ENCODE measurements at places on chromosomes 7 and 10.

DNA sequence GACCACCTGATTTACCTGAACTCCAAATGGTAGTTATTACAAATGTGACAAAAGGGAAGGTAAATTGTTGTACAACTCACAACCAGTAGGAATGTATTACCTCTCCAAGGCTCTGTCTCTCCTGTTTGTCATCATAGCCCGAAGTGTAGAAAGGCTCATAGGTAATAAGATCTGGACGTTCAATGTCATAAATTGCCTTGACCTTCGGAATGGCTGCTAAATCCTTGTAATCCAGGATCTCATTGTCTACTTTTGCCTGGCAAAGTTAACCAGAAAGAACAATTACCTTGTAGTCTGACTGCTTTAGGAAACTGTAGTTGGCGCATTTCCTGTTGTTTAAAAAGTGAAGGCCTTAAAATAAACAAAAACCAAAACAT is 68.6 kb upstream of the AFAP1L2 start:
- H3K27me3 ChIP-seq, result no peaks in the 10 kb centered on the region
- H3K4me3 ChIP-seq, result no peak overlapping the region
- H3K4me1 ChIP-seq, result no peaks in the 10 kb centered on the region
- no peak for DNase-seq

- no peak overlapping the region for H3K27ac ChIP-seq
- 0 out of 2 replicates have a peak, but pooled peaks cover 5% of the 10 kb centered on the region for H3K36me3 ChIP-seq
- H3K4me3 ChIP-seq, result no peak overlapping the region
- DNase-seq, result no peak
- peaks cover 19% of the 10 kb centered on the region for H3K4me1 ChIP-seq
- H3K27me3 ChIP-seq, result no peaks in the 10 kb centered on the region
These were observed 8.8 kb downstream of the TM9SF3 start for GRCh38 chr10:96578022-96578421.

DNA sequence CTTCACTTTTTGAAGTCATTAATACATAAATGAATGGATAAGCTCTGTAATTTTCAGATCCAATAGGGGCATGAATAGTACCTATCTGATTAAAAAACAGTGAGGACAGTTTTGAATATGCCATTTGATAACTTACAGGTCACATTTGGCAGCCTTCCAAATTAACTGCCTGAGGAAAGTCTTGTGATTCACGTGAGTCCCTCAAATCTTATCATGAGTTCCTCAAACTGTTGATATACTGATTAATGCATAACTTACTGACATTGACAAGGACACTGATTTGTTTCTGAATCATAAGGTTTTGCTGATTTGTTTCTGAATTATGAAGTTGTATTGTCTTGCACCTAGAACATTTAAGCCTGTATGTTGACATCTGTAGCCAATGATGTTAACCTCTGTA is 55.1 kb downstream of the ANKMY2 start:
- no peaks in the 10 kb centered on the region for H3K27me3 ChIP-seq
- DNase-seq, result no peak
- H3K4me1 ChIP-seq, result no peaks in the 10 kb centered on the region
- H3K4me3 ChIP-seq, result no peak overlapping the region

GRCh38 chr10:115826396-115826795 is 446.6 kb downstream of the GFRA1 start:
- H3K27me3 ChIP-seq, result no peaks in the 10 kb centered on the region
- H3K4me1 ChIP-seq, result peaks cover 49% of the 10 kb centered on the region
- H3K4me3 ChIP-seq, result no peak overlapping the region
- H3K27ac ChIP-seq, result peak overlapping the region; percentile 48
- H3K36me3 ChIP-seq, result no peaks in the 10 kb centered on the region

DNA sequence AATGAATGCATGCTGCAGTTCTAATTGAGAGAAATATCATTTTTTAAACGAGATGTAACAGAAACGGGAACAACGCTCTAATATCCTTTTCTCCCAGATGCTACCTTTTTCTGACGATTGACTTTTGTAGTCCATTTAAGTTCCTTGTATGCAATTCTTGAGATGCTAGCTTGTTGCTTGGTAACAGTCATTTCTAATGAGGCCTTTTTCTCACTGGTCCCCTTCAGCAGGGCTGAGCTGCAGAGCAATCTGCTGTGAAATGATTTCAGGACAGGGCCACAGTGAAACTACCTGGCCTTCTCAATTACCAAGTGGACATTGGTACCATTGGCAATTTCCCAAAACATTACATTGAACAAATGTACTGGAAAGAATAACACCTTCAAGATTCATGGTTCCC is 26.2 kb upstream of the FOXK1 start:
- H3K27ac ChIP-seq, result no peak overlapping the region
- no peak overlapping the region for H3K4me3 ChIP-seq
- H3K4me1 ChIP-seq, result no peaks in the 10 kb centered on the region
- H3K27me3 ChIP-seq, result no peaks in the 10 kb centered on the region

DNA sequence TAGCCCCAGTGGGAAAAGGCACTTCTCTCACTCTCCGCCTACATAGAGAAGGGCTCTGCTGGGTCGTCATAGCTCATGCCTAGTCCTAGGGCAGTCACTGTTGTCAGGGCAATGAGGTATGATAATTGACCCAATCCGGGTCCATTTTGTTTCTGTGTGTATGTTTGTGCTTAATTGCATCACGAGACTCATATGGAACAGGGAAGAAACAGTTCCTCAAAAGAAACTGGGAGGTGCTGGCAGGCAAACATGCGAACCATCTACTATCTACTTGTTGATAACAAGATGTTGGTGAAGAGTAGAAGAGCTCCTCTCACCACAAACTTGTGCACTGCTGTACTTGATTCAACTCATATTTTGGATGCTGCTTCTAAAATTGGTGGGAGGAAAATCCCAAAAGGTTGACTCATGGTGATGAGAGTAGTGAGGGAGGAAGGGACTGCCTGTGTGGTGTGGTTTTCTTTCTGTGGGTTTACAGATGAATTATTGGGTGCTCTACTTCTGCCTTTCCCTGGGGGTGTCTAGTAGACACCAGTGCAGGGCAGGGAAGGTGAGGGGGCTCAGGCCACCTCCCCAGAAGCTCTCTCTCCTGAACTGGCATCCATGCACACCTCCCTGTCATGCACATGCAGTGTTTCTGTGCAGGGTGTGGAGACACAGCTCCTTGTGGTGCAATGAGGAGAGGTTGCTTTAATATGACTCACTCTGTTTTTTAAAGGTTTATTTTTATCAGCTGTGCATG is 29.4 kb downstream of the LSMEM1 start:
- H3K36me3 ChIP-seq, result no peaks in the 10 kb centered on the region
- H3K27me3 ChIP-seq, result no peaks in the 10 kb centered on the region
- DNase-seq, result peak; percentile 88

- H3K36me3 ChIP-seq, result no peaks in the 10 kb centered on the region
- H3K27ac ChIP-seq, result no peak overlapping the region
- no peak overlapping the region for H3K4me3 ChIP-seq
- H3K27me3 ChIP-seq, result peaks cover 12% of the 10 kb centered on the region
- peak; percentile 35 for DNase-seq
These were observed 31.5 kb upstream of the PRF1 start for GRCh38 chr10:70634011-70634410.

GRCh38 chr10:121904888-121905287 is 22.9 kb downstream of the ATE1 start:
- H3K4me3 ChIP-seq, result no peak overlapping the region
- H3K36me3 ChIP-seq, result 0 out of 2 replicates have a peak, but pooled peaks cover 9% of the 10 kb centered on the region
- DNase-seq, result no peak
- H3K27me3 ChIP-seq, result no peaks in the 10 kb centered on the region
- H3K4me1 ChIP-seq, result no peaks in the 10 kb centered on the region

GRCh38 chr7:4167385-4167910 is 514.6 kb upstream of the FOXK1 start:
- H3K27ac ChIP-seq, result no peak overlapping the region
- no peak for DNase-seq
- H3K27me3 ChIP-seq, result no peaks in the 10 kb centered on the region
- H3K4me3 ChIP-seq, result no peak overlapping the region

DNA sequence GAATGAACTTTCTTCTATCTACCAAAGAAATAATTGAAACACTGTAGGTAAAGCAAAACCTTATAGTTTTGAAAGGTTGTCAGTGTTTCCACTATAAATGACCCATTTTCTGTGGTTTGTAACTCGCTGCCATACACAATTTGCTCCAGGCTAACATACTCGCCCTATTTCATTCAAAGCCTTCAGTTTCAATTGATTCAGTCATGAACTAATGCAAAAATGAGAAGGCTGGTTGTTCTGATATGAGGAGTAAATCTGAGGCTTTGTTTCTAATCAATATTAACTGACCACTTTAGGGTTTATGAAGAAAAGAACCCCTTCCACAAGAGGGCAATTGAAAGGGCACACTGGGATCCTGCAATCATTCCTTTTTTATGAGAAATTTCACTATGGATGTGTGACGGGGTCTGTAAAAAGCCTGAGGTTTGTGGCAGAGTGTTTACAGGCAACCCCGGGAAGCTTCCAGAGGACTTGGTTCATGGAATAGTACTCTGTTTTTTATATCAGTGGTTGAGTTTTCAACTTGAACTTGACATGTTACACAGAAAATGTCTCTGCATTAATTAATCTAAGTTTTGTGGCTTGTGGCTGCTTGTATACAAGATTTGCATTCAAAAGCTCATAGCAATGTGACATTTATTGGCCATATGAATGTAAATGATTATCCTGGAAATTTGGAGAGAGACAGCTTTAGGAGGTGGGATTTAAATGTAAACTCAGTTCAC is 133.2 kb downstream of the NRP1 start:
- H3K4me1 ChIP-seq, result no peaks in the 10 kb centered on the region
- no peak overlapping the region for H3K27ac ChIP-seq
- peaks cover 74% of the 10 kb centered on the region for H3K36me3 ChIP-seq
- no peaks in the 10 kb centered on the region for H3K27me3 ChIP-seq
- H3K4me3 ChIP-seq, result no peak overlapping the region

DNA sequence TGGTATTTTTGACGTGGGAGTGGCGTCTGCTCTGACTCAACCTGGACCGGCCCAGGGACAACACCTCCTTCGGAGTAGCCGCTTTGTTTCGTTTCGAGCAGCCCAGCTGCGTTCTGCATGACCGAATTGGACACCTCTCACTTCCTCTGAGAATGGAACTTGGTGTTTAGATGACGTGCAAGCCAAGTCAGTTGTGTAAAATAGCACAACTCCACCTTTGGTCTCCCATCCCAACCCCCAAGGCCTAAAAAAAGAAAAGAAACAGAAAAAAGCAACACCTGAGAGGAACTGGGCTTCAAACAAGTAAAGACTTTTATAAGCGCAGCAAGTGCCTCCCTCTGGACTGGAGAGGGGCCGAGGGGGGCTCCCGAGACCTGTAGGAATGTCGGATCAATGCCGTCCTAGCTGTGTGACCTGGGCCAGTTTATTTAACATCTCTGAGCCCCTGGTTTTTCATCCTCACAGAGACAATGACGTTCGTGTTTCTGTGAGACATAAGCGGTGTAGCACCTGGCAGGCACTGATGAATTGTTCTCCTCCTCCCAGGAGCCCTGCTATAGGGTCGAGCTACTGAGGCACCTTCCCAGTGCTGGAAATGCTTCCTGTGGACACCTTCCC is 52.0 kb upstream of the SMNDC1 start:
- H3K4me3 ChIP-seq, result no peak overlapping the region
- H3K27ac ChIP-seq, result peak overlapping the region; percentile 42
- peaks cover 46% of the 10 kb centered on the region for H3K4me1 ChIP-seq
- H3K36me3 ChIP-seq, result no peaks in the 10 kb centered on the region

DNA sequence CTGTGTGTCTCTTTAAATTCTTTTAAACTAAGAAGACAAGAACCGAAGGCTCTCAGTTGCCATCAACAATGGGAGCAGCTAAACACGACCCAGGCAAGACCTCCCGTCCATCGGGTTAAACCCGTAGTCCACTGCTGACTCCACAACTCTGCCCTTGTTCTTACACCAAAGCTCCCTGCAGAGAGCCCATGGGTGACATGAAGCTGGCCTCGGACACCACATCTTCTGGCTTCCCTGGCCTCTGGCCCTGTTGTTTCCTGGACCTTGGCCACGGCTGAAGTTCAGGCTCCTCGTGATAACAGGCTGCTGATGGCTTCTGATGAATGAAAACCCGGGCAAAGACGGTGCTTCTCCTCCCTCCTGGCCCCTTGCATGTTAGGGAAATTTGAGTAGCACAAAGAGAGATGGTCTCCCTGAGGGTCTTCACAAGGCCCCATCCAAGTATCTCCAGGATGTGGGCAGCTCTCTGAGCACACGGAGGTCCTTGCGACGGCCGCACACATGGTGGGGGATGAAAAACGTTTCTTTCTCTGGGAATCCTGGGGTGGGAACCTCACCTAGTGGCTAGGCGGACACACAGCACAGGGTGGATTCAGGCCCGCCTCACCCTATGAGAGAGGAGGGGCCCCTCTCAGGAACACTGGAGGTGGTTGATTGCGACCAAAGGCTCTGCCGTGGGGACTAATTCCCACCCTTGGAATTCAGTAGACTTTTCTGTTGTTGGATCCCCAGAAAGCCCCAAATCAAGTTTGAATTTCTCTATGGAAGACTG is 271.1 kb downstream of the ADARB2 start:
- H3K27ac ChIP-seq, result no peak overlapping the region
- no peak overlapping the region for H3K4me3 ChIP-seq
- H3K36me3 ChIP-seq, result no peaks in the 10 kb centered on the region
- no peaks in the 10 kb centered on the region for H3K4me1 ChIP-seq
- no peak for DNase-seq

GRCh38 chr7:78099715-78100394 is 301.3 kb downstream of the PHTF2 start:
- H3K27me3 ChIP-seq, result no peaks in the 10 kb centered on the region
- H3K4me3 ChIP-seq, result no peak overlapping the region
- H3K4me1 ChIP-seq, result peaks cover 21% of the 10 kb centered on the region

GRCh38 chr7:116455009-116455408 is 44.5 kb upstream of the CAV2 start:
- peaks cover 28% of the 10 kb centered on the region for H3K4me1 ChIP-seq
- no peaks in the 10 kb centered on the region for H3K36me3 ChIP-seq
- DNase-seq, result peak; percentile 90

GRCh38 chr10:58341947-58342346 is 7.1 kb downstream of the UBE2D1 start:
- no peak overlapping the region for H3K27ac ChIP-seq
- DNase-seq, result no peak
- H3K27me3 ChIP-seq, result no peaks in the 10 kb centered on the region
- no peaks in the 10 kb centered on the region for H3K4me1 ChIP-seq

DNA sequence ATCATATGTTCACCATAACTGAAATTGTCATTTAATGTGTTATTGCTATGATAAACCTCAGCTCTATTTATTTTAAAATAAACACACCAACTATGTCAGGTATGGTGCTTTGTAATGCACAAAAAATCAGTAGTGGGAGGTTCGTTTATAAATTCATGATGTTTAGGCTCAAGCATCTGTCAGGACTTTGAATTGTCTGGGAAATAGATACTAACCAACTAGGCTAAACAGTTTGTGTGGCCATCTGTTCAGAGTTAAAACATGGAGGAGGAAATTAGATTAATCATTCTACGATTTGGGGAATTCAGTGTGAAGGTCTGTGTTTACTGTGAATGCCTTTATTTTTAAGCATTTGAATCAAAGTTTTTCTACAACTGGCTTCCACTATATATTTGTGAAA is 212.6 kb upstream of the FZD8 start:
- peaks cover 15% of the 10 kb centered on the region for H3K4me1 ChIP-seq
- H3K27ac ChIP-seq, result no peak overlapping the region
- DNase-seq, result peak; percentile 28
- no peaks in the 10 kb centered on the region for H3K27me3 ChIP-seq
- H3K36me3 ChIP-seq, result no peaks in the 10 kb centered on the region
- no peak overlapping the region for H3K4me3 ChIP-seq
